GM23248 (cell line): ENCODE measurements at places on chromosomes 5 and 9. TPM values are rescaled to one million over a fixed set of nuclear protein-coding genes. Genes with fewer than 3 reads are reported as not detected.

DNA sequence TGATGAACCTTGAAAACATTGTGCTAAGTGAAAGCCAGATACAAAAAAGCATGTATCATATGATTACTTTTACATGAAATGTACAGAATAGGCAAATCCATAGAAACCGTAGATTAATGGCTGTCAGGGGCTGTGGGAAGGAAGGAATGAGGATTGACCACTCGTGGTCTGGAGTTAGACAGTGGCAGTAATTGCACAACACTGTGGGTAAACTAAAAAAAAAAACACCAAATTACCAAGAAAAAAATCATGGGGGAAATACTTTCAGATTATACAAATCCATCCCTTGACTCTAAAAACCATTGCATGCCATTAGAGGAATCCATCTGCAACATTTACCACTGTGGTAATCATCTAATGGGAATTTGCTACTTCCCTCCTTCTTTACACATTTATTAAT lies 140.0 kb downstream of the SIL1 start:
- DNase-seq, result peak; percentile 61

DNA sequence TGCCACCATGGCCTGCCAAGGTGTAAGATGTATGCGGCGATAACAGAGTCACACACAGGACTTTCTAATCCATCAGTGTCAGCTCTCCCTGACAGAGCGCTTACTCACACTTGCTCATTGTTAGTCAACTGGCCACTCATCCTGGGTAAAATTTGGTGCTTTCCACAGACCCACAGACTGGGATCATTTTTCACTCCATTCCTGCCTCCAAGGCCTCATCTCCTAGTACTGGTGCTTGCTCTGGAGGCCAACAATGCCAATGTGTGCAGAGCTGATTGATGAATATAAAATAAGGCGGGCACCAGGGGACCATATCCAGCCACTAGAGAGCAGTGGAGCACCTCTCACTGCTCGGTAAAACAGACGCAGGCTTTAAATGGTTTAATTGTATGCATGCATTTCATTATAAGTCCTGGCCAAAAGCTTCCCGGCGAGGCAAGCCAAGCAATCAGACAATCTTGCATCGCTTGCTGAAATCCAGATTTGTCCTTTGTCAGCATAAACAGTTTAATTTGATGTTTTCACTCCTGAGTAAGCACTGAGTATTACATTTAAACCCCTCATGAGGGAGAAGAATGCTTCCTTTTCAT lies 22.3 kb downstream of the PSMB7 start:
- DNase-seq, result peak; percentile 96

DNA sequence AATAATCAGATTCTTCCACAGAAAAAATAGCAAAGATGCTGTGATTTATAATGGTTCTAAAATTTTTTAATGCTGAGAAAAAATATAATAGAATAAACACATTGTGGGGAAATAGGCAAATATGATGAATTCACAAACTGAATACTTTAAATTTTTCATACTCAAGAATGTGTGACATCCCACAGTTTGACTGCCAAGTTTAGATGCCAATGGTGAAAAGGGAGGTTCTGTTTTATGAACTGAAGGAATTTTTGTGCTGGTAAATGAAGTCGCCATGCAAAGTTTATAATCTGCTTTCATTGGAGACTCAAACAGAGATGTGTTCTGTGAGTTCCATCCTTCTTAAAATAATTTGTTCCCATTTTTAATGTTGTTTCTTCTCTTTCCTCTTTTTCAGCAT lies 367.5 kb upstream of the ADAMTS16 start:
- DNase-seq, result no peak

- DNase-seq, result peak; percentile 8
These were observed 33.3 kb downstream of the PARP8 start for GRCh38 chr5:50699737-50700136.

DNA sequence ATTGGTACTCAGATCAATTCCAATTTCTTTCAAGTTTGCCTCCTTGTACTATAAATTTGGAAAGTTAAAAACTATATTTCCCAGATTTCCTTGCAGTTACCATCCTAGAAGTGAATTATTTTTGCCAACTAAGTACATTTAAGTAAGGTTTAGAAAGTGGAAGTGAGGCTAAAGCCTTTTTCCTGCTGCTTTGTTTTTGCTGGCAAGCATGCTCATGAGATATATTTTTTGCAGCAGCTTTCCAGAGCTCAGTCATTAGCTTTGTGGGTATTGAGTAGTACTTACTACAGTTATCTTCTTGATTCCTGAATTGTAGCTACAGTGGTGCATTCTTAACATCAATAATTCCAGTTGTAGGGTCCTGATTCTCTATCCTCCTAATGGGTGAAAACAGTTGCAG lies 3.5 kb upstream of the BTF3 start:
- DNase-seq, result no peak

DNA sequence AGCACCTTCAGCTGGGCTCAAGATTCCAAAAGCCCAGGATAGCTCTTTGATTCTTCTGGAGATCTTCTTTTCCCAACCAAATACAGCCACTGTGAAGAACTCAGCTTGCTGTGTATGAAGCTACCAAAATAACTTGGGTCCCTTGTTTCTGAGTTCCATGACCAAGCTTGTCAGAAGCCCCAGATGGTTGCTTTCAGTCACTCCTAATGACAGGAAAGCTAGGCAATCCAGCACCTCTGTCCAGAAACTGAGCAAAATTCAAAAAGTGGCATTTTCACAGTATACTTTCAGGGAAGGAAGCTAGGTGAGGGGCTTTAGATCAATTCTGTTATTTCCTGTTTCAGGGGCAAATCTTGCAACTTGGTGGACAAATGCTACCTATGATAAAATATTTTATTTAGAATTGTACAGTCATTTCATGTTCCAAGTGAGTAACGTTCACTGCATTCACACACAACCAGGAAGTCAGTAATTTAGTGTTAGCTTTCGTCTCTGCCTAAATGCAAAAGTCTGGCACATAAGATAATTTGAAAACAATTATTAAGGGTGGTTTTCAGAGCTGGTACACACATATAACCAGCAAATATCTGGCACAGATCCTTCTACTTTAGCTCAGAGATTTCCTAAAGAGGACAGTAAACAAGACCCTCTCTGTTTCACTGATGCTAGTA lies 330.1 kb downstream of the GLIS3 start:
- peak; percentile 54 for DNase-seq

DNA sequence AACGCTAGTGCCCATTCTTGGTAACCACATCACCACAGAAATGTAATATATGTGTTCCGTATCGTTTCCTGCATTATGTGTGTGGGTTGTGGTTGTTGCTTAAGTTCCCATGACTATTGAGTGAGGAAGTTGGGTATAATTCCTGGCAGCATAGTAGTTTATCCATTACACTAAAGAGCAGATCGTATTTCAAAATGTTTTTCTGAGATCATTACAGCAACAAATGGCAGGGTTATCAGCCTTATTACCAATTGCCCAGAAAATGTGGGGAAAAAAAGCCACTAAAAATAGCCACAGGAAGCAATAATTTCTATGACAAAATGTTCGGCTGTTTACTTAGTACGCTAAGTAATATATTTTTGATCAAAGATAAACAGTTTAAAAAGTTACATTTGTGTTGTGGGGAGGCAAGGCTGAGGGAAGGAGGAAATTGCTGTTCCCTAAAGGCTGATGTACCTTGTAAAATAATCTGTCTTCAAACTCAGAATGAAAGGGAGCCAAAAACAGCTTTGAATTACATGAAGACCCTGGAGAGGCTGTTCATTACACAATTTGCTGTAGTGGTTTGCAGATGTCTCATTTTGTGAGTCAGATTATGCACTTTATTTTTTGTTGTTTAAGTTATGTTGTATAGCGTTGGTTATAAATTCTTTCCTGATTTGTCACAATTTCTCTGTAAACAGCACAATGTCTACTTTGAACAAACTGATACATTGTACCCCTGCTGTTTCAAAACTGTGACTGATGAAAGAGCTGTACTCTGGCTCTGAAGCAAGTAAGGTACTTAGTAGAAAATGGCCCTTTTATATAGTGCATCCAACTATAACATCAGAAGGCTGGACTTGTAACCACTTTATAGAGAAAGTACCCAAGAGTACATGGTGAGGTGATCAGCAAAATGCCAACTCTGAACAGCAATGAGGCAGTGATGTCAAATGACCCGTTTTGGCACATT lies 1028.5 kb downstream of the NR2F1-AS1 start:
- DNase-seq, result peak; percentile 96

- DNase-seq, result peak; percentile 53
These were observed 31.5 kb upstream of the ZFAND5 start for GRCh38 chr9:72396247-72397091.

The CATSPER3 gene
- total RNA-seq, result 0.11 TPM in 1 of 2 replicates, not detected in the other

The NEUROG1 gene
- total RNA-seq, result not detected in 2 replicates

The ZFP2 gene
- 1.8 and 2.5 TPM in 2 replicates for total RNA-seq

The SYK gene
- not detected in 2 replicates for total RNA-seq

The SYNPO gene
- 6.1 and 7.7 TPM in 2 replicates for total RNA-seq

The SLC2A6 gene
- 10.1 and 12.0 TPM in 2 replicates for total RNA-seq

The PAEP gene
- total RNA-seq, result not detected in 2 replicates

The GLDC gene
- 0.11 TPM in 1 of 2 replicates, not detected in the other for total RNA-seq

The MAMDC2 gene
- not detected in 2 replicates for total RNA-seq

The DNAI1 gene
- total RNA-seq, result not detected in 2 replicates

The STPG3 gene
- total RNA-seq, result not detected in 2 replicates

The DYNC2I2 gene
- total RNA-seq, result 64.5 and 93.1 TPM in 2 replicates
